ENCODE measurements at places on chromosomes 12 and 14.

- DNase-seq: no peak
Measured at GRCh38 chr12:104163631-104164030, 25.6 kb upstream of the NFYB start.

DNA sequence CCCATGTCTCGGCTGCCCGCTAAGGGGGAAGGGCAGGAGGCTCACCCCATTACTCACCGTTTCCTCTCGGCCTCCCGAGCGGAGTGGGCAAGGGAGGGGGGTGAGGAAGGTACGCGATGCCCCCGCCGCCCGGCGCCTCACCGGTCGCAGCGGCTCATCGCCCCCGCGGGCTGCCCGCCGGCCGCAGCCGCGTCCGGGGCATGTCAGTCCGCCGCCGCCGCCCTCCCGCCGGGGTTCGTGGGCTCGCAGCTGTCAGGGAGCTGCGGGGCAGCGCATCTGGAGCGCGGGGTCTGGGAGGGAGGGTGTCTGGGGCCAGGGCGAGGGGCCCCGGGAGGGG lies 461 bp downstream of the SLC8A3 start:
- no peak for DNase-seq

GRCh38 chr14:103818870-103819269 lies 28.5 kb downstream of the PPP1R13B start:
- DNase-seq: no peak

- no peak for DNase-seq
Measured at GRCh38 chr12:130126023-130126432, 36.2 kb upstream of the FZD10 start.

DNA sequence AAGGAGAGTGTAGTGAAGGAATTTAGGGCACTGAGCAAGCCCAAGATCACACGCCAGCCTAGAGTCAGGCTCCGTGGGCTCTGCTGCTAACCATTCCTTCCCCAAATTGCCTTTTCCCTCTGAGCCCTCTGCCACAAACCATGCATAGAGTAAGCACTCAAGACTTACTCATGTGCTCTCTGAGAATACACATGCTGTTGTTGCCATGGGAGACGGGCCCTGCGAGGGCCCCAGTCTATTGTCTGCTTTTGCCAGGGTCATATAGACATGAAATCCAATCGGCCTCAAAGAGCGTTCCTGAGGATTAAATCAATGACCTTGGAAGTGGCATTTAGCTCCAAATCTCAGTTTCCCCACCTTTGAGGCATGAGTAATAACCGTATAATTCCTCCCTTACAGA lies 48.7 kb upstream of the WSCD2 start:
- no peak for DNase-seq

DNA sequence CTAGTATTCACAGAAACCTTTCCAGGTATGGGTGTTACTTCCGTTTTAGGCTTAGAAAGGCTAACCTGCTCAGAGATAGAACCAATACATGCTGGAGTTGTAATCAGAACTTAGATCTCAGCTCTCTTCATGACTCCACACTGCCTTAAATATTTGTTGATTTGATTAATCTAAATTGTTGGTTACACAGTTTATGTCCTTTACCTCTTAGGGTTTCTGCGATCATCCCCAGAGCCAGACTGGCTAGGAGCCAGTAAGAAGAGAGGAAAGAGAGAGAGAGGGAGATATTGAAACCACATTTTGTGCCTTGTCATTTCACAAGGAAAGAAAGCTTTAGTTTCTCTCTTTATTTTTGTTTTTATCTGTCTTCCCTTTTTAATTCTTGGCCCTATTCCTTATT lies 16.8 kb upstream of the MGP start:
- no peak for DNase-seq

DNA sequence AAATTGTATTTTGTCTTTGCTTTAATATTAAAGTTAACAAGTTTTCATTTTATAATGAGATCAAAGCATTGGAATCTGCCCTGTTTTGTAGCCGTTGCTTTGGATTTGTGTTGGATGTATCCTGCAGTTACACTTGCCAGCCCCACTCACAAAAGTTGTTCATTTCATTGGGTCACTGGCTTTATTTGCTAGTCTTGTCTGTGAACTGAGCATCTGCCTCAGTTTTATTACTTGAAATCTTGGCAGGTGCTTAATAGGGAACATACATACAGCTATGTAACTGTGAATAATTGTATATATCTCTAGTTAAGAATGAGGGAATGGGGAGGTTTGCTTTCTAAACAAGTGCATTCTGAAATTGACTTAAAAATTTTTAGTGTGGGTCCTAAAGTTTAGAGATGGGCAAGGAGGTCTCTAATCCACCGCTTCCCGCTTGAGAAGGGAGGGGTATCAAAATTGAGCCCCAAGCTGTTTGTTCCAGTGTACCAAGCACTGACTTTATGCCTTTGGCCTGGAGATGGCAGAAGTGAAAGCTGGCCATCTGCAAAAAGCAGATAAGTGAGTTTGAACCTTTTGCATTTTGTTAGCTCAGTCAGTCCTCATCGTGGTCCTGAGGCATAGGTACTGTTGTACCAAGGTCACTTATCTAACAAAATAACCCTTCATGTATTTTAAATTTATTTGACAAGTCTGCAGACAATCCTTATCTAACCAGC lies 9.3 kb downstream of the EIF5 start:
- no peak for DNase-seq

GRCh38 chr14:67524634-67524963 lies 8.5 kb upstream of the PLEKHH1 start:
- DNase-seq: no peak

DNA sequence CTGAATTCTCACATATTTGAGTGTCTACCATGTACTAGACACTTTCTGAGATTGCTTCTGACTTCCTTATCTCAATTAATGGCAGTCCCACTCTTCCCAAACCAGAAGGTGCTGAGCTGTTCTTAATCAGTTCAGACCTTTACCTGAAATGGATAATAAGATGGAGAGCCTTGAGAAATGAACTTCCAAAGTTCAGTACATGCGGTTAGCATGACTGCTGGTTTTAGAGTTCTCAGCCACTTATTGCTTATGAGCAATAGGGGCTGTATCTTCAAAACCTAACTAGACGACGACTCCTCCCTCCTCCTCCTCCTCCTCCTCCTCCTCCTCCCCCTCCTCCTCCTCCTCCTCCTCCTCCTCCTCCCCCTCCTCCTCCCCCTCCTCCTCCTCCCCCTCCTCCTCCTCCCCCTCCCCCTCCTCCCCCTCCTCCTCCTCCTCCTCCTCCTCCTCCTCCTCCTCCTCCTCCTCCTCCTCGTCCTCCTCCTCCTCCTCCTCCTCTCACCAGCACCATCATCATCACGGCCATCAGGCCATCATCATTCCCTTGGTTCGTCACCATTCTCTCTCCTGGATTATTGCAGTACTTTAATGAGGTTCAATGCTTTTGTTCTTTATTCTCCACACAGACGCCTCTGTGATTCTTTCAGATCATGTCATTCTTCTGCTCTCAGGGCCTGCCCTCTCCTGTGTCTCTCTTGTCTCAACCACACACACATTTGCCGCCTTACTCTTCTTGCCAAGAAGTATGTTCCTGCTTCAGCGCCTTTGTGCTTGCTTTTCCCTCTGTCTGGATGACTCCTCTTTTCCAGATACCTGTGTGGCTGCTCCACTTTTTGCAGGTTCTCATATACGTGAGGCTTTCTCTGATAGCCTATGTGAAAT lies 2.7 kb downstream of the PCNX1 start:
- peak; percentile 27 for DNase-seq

GRCh38 chr12:51822956-51823355 lies 25.6 kb downstream of the FIGNL2 start:
- no peak for DNase-seq

GRCh38 chr12:15897433-15897832 lies 13.7 kb upstream of the DERA start:
- no peak for DNase-seq

DNA sequence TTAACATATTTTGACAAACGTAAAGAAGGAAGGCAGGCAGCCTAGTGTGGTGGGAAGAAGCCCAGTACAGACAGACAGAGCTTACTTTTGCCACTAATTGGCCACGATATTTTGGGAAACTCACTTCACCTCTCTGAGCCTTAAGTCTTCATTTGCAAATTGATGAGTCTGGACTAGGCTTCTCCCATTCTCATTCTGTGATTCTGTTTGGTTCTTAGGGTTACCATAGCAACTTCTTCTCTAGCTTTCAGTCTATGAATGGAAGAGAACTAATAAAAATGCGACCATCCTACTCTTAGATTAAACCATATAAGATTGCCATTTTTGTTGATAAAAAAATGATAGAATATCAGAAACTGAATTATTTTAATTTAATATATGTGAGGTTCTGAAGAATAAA lies 210.5 kb downstream of the SNAPC1 start:
- DNase-seq: no peak

DNA sequence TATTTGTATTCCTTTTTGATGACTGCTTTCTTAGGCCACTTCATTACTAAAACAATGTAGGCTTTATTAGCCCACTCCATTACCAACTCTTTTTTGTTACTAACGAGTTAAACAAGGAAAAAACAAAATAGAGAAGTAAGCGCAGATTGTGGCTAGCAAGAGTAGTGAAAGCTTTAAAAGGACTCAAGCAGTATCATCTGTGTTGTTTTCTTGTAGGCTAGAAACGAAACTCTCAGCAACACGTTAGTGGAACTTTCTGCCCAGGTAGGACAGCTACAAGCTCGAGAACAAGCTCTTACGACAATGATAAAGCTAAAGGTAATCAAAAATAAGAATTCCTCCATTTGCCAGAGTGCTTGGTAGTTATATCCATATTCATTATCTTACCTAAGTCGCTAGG lies 11.1 kb downstream of the CCDC62 start:
- no peak for DNase-seq

DNA sequence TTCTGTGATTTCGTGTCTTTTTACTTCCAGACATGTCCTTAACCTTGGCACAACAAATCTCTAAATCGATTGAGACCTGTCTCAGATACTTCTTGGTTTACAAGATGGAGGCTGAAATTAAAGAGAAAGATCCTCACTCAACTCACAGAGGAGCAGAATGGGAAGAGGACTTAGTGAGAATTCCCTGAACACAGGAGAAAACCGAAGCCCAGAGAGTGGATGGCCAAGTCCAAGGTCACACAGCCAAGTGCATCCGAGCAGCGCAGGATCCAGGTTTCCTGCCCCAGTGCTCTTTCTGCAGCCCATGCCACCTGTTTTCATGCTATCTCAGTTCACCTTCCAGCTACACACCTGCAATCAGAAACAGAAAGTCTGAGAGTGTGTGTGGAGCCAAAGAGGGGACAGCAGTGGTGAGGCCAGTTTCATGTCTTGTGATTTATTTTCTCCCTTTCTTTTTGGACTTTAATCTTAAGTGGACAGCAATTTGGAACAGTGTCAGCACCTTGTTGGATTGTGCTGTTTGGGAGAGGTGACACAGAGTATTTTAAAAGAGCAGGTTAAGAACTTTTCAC lies 22.9 kb upstream of the TCL1B start:
- no peak for DNase-seq

Data from CD4-positive, alpha-beta T cell treated with Interleukin-1 beta for 1 hour (primary cell).